ENCODE measurements at places on chromosomes 13 and 19.

GRCh38 chr19:7869453-7869909 lies 4.7 kb downstream of the PRR36 start:
- peak; percentile 70 for DNase-seq

GRCh38 chr13:99013951-99014350 lies 36.1 kb upstream of the DOCK9 start:
- peak; percentile 21 for DNase-seq

- DNase-seq: no peak
Observed at GRCh38 chr13:30371649-30372265, 50.5 kb upstream of the UBE2L5 start.

DNA sequence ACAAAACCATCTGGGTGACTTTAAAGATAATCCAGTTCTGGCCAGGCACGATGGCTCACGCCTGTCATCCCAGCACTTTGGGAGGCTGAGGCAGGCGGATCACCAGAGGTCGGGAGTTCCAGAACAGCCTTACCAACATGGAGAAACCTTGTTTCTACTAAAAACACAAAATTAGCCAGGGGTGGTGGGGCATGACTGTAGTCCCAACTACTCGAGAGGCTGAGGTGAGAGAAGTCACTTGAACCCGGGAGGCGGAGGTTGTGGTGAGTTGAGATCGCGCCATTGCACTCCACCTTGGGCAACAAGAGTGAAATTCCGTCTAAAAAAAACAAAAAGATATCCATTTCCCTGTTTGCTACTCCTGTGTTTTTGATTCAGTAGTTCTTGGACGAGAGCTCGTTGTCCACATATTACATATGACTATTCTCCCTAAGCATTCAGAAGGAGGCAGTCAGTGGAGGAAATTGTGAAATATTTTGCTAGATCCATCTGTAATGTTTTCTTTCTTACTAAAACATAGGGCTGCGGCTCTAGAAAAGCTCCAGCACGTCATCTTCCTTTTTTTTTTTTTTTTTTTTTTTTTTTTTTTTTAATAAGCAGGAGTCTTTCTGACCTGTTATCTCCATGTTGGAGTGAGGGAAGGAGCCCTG lies 33.6 kb downstream of the ZNF701 start:
- DNase-seq: no peak

- no peak for DNase-seq
Observed at GRCh38 chr19:42270346-42271044, 1.4 kb downstream of the CIC start.

GRCh38 chr19:28746478-28746877 lies 466.5 kb downstream of the UQCRFS1 start:
- no peak for DNase-seq

- DNase-seq: peak; percentile 60
Observed at GRCh38 chr19:24033963-24034342, 53.0 kb upstream of the ZNF254 start.
